ENCODE measurements at places on chromosomes 7 and 10.

DNA sequence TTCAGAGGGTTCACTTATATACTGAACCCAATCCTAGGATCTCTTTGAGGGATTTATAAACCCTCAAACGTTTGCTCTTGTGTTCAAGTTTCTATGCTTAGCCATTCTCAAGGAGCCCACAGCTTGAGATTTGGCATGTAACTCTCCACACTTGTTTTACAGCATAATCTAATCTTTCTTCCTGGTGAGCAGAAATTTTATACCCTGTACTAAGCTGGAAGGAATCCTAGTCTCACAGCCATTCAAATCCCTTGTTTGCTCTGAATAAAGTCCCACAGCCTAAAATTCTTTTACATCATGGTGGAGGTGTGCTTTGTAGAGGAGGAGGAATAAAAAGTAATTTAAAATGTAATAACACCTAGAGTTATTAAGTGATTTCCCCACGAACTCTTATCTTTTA, 5.3 kb upstream of the AGR2 start:
- no peak for DNase-seq

DNA sequence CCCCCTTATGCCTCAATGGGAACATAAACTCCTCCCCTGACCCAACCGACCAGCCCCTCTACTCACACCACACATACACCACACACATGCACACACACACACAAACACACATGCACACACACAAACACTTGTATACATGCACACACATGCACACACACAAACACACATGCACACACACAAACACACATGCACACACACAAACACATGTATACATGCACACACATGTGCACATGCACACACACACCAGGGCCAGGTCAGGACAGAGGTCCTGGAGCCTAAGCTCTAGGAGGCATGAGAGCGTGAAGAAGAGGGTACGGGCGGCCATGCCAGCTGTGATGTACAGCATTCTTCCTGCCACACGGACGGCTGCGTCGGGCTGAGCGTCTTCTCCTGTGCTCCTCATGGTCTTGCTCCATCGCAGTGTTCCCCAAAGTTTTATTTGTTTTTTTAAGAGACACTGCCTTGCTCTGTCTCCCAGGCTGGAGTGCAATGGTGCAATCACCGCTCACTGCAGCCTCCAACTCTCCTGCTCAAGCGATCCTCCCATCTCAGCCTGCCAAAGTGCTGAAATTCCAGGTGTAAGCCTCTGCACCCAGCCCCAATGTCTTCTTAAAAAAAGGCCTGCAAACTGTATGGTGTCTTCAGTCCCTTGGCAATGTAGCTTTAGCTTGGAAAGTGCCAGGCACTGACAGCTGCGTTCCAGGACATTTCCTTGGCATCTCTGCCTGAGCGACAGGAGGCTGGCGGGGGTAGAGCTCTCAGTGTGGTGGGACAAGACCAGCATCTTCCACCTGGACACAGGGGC, 38.8 kb upstream of the INPP5A start:
- no peak for DNase-seq

DNA sequence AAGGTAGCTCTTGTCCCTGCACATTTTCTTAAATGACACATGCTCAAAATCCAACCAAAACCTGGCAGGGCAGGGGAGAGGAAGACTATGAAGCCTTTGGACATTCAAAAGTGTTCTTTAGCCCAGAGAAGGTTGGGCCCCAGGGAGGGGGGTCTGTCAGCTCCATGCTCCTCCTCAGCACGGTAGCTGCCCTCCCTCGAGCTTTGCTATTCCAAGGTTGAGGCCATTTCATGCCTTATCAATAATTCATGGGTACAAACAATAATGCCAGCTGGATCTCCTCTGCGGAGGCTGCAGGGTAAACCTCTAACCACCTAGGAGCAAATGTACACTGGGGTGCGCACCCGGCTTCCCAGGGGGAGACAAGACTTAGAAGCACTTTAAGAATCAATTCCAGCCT, 61.5 kb downstream of the SLIT1 start:
- no peak for DNase-seq

- no peak for DNase-seq
These were observed 15.3 kb upstream of the ADAM22 start for GRCh38 chr7:87918740-87919139.

- DNase-seq = no peak
These were observed 7.0 kb downstream of the WDR91 start for GRCh38 chr7:135204341-135204749.

GRCh38 chr10:61330669-61331068, 122.5 kb downstream of the TMEM26 start:
- DNase-seq = no peak

- DNase-seq = peak; percentile 49
These were observed 1.1 kb upstream of the GTF2I start for GRCh38 chr7:74656441-74656836.

DNA sequence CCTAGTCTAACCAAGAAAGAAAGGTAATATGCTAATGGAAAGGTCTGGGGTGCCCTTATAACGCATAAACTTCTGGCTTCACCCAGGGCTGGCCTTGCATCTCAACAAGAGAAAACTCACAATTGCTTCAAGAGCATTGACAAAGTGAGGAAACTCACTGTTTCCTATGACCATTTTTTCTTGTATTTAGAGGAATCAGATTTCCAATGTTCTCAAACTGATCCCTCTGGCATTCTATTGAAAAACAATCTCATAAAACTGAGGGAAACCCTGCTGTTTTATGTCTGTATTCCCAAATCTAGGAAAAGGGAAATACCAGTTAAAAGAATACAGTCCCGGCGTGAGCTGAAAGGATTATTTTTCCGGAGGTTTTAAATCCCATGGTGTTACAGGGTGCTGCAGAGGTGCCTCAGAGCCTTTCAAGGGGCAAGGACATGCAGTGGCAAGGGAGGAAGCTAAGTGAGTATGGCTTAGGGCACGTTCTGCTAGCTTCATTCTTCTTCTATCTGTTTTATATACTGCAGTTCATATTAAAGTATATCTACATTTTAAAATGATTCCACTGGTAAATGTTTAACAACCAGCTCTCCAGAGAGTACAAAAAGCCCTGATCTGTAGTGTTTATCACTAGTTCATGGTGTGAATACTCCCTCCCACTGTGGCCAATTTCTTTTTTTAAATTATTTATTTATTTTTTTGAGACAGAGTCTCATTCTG, 68.7 kb downstream of the CAV1 start:
- no peak for DNase-seq

DNA sequence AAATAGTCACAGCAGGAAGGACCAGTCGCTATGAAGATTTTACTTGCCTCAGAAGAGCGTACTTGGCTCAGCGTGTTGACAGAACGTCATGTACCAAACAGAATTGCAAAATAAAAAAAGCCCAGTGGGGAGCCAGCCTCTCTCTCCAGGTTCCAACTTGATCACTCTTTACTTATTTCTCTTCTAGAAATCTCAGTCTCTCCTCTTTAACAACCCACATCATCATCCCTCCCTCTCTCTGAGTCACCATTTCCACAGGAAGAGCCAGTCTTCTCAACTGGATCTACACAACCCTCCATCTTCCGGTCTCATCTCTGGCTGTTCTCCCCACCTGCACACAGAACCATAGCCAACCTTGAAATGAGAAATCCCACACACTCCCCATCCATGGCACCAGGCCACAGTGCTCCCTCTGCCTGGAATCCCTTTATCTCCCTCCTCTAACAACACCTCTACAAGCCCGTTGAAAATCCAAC, 718.3 kb downstream of the GRID1 start:
- no peak for DNase-seq

GRCh38 chr10:117007080-117007479, 2.1 kb upstream of the SHTN1 start:
- no peak for DNase-seq

GRCh38 chr10:98380493-98381339, 34.3 kb downstream of the PYROXD2 start:
- DNase-seq = no peak

DNA sequence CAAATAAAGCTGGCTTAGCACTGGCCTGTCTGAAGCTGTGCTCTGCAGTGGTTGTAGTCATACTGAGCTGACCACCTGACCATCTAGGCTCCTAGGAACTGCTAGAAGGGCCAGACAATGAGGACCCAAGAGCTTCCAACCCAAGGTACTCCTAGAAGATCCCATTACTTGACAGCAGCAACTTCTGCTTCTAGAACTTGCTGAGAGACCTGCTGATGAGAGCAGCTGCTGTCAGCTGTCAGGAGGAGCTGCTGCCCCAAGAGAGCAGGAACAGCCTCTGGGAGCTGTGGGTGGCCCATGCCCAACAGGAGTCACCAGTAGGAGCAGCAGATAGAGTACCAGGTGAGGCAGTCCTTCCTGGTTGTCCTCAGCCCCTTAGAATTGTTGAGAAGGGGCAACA, 70.2 kb downstream of the RBM20 start:
- DNase-seq = no peak

DNA sequence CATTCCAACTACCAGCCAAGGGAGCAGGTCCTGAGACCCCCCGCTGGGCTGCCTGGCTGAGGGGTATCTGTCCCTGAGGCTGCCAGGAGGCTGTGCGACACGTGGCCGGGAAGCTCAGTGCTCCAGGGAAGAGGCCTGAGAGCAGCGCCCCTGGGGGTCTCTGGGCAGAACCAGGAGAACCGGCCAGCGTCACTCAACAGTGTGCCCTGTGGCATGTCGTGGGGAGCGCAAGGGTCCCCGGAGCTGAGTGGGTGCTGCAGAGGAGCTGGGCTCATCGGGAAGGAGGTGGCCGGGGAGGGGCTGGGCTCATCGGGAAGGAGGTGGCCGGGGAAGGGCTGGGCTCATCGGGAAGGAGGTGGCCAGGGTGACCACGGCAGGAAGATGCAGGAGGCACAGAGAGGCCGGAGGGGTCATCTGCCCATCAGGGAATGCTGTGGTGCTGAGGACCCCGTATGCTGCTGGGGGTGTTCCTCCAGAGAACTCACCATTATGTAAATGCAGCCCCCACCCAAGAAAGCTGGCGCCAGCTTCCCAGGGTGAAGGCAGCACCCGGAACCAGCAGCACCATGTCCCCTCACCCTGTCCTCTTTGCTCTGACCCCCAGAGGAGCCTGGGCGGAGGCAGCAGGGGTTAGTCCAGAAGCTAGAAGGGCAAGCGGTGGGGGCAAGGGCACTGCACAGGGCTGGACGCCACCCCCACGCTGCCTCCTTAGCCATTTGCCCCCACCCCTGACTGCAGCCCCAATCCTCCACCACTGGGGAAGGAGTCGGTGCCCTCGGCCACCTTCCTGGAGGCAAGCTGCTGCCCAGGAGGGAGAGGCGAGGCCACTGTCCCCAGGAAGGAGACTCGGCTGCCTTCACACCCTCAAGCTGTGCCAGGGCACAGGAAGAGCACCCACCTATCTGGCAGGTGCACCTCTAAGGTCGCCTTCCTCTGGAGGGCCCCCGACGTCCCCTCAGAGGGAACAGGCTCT, 33.3 kb downstream of the CALML3 start:
- no peak for DNase-seq

DNA sequence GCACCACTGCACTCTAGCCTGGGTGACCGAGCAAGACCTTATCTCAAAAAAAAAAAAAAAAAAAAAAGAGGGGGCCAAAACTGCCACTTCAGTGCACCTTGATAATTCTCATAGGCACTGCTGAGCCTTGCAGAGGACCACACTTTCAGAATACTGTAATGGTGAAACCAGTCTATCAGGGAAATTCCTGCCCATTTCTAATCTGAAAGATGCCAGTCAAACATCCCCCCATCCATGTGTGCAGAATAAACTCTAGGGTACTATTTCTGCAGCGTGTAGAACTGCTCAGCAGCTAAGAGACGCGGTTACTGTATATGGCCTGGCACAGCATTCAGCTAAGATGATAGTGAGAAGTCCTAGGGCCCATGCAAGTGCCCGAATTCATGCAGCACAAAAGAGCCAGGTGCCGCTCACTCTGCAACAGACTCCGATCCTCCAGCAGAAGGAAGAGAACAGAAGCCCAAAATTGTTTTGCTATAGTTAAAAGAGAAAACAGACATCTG, 286.8 kb upstream of the KLF14 start:
- DNase-seq = no peak

GRCh38 chr10:56181607-56182006, 179.5 kb downstream of the ZWINT start:
- DNase-seq = no peak

GRCh38 chr10:15877836-15878576, 17.7 kb upstream of the MINDY3 start:
- no peak for DNase-seq

DNA sequence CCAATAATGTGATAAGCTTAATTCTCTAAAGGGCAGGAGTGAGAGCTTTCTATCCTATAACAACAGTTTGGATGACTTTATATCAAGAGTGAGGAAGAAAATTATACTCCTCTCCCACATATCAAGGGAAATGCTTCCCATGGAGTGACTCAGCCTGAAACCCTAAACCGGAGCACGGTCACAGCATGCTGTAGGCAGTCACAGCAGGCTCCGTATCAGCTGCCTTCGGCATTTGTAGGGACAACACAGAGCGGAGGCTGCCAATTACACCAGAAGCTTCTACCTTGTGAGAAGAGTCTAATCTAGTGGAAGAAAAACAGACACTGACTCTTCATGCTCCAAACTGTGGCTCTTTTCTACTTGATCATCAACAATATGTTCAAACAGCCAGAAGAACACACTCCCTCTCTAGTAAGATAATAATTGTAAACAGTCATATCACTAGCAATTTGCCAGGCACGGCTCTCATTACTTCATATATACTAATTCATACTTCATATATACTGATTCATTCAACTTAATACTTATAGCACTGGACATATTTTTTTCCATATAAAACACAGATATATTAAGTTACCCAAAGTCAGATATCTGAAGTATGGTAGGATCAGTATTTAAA, 65.9 kb downstream of the DGKB start:
- no peak for DNase-seq

- no peak for DNase-seq
These were observed 26.7 kb downstream of the SHH start for GRCh38 chr7:155785536-155785935.

- DNase-seq = peak; percentile 74
These were observed at the start of gene VSIR for GRCh38 chr10:71773221-71773971. Gene VSIR (minus strand): TSS chr10:71773520. CDS start chr10:71773439, 81 bp downstream.

GRCh38 chr10:28710202-28710886, 33.0 kb downstream of the BAMBI start:
- DNase-seq = no peak

GRCh38 chr7:78769481-78770101, 683.9 kb downstream of the MAGI2 start:
- no peak for DNase-seq

GRCh38 chr7:46123-46829, 146.1 kb upstream of the FAM20C start:
- DNase-seq = no peak

DNA sequence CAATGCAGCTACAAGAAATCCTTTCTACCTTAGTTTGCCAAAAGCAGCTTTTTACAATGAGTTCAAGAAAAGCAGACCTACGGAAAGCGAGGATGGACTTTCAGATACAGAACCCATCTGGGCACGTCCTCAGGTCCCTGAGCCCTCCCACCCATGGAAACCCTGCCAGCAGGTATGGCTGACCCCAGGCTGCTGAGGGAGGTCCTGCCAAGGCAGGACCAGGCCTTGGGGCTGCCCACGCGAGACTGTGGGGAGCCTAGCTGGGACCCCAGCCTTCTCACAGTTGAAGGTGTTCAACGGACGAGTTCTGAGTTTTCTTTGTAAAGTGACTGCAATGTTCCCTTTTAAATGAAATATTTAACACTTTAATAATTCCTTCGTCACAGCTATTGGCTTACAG, 245.0 kb downstream of the MGMT start:
- DNase-seq = no peak

- no peak for DNase-seq
These were observed 84.9 kb downstream of the ZNF365 start for GRCh38 chr10:62459072-62459471.

GRCh38 chr10:92844746-92845145, 3.6 kb upstream of the EXOC6 start:
- DNase-seq = no peak
